Stimulated activated CD8-positive, alpha-beta memory T cell treated with anti-CD3 and anti-CD28 coated beads, Interleukin-12 subunit alpha, Interleukin-12 subunit beta, amount 100 ng/mL, for 4 hours (primary cell): ENCODE measurements at places on chromosomes 5 and 9.

GRCh38 chr5:74017786-74018211 is 391.8 kb downstream of the ARHGEF28 start:
- no peak for DNase-seq

DNA sequence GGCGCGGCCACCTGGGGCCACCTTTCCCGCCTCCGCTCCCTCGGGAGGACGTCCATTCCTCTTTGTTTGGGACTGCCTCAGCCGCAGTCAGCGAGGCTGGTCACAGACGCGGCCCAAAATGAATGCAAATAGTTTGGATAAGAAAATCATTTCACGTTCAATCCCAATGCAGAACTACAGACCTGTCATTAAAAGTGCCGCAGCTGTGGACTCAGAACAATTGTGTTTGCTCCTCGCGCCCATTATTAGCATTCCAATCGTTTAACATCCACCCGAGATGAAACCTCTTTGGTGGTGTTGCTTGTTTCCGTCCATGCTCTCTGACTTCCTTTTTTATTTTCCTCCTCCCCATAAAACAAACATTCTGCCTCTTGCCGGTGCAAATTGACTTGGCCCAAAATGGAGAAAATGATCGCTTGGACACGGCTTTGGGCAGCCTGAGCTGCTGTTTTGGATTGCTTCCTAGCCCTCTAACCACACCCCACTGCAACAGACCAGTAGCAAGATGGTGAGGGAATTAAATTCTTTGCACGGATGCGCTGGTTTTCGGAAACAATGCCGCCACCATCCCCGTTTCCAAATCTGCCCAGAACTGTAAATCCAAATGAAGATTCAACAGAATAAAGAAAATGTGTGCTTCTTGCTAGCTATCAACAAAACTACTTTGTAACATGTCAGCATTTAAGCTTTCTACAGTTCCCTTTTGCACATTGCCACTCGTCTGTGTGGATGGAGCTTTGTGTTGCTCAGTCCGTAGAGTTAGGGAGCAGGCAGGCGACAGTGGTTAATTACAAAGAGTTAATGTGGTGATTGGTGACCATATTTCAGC is 784 bp downstream of the NLN start:
- no peak for DNase-seq

DNA sequence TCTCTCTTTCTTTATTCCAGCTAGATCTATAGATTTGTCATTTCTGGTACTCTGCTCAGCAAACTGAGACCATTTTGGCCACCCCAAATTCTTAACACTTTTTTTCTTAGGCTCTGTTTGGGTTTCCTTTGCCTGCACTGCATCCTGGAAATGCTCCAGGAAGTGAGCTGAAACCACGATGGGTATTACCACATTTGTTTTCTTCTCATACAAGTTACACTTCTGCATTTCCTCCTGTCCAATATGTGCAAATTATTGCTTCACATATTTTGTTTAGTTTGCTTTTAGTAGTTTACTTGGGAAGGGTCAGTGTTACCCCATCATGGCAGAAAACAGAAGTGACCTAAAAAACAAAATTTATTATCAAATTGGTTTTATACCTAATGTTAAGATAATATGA is 498.6 kb upstream of the GRIN3A start:
- DNase-seq = no peak

DNA sequence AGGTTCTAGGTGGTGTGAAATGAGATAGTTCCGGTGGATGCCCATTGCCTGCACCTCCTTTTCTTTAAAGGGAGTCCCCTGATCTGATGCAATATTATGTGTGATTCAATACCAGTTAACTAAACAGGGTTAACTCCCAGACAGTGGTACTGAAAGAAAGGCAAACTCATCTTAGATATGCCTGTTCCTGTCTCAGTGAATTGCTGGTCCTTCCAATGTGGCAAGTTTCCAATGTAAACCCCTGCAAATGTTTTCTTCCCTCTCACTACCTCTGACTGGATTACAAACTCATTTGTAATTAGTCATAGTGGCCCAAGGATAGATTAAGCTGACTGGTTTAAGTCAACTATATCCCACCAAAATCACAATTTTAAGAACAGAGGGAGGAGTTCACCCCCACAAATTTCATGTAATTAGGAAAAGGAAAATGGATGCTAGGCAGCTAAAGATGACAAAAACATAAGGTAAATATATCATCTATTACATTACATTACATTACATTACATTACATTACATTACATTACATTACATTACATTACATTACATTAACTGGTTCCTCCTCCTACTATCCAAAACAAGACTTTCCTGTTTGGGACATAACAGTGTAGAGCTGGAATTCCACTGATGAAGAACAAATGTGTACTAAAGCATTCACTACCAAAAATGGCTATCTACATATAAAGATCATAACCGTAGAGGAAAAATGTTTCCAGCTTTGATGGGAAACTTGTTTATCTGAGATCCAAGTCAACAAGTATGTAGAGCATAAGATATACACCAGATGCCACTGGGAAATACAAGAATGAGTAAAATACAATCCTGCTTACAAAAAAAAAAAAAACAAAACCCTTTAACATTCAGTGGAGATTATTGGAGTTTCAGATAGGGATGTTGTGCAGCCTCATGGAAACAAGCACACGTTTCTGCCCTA is 121.5 kb upstream of the SNX2 start:
- DNase-seq = no peak

DNA sequence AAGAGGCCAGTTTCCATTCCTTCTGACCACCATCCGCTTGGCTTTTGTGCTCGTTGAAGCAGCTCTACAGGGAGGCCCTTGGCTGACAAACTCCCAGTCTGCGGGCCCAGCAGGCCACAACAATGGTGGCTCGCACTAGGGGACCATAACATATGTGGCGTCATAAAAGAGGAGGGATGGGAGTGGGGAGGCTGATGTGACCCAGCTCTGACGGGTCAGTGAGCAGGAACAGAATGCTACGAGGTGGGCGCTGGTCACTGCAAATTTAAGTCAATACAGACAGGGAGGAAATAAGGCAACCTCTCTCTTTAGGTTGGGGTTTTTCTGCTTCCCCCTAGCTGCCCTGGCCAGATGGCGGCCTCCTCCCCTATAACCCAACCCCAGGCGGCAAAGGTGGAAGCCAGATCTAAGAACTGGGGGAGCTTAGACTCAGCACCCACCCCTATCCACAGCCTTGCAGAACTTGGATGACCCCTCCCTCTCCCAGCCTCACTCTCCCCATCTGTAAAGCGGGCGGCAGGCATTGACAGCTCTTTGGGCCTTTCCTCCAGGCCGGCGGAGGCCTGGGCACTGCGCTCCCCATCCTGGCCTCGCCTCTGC is 778 bp downstream of the FRRS1L start:
- no peak for DNase-seq

DNA sequence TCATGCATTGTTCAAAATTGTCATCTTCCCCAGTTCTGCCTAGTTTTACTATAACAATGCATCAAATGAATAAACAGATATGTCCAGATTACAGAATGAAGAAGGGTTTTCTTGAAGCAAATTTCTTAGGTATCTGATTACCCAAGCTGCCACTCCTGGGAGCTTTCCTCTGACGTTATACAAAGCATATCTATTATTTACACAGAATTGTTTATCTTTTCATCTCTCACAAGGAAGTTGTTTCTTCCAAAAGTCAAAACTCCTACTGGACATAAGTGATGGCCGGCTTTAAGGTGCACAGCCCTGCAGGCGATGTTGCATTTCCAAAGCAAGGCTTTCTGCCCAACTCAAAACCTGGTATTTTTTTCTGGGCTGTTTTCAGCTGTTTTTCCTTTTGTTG is 73.4 kb upstream of the ANKH start:
- no peak for DNase-seq

- DNase-seq = no peak
Observed at GRCh38 chr9:128911529-128912035, 9.2 kb upstream of the PHYHD1 start.

DNA sequence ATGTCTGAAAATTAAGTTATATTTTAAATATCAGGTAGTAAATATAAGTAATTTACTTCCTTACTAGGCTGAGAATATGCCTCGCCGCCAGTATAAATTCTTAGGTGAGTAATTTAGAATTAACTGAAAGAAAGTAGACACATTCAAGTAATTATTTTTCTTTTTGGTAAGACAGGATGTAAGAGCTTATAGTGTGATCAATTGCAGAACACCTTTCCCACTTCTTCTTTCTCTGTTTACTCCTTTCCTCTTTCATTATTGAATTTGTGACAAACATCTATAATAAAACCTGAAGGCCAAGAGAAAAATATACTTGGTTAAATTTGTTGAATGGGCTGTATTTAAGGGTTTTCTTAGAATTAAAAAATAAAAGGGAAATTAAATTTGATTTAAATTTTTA is 195.1 kb upstream of the CDKN2B start:
- DNase-seq = no peak

- DNase-seq = no peak
Observed at GRCh38 chr5:93422652-93423280, 158.3 kb downstream of the NR2F1-AS1 start.

- no peak for DNase-seq
Observed at GRCh38 chr5:71932131-71932654, 175.1 kb upstream of the MAP1B start.
